ENCODE measurements at places on chromosomes 2 and 18.

DNA sequence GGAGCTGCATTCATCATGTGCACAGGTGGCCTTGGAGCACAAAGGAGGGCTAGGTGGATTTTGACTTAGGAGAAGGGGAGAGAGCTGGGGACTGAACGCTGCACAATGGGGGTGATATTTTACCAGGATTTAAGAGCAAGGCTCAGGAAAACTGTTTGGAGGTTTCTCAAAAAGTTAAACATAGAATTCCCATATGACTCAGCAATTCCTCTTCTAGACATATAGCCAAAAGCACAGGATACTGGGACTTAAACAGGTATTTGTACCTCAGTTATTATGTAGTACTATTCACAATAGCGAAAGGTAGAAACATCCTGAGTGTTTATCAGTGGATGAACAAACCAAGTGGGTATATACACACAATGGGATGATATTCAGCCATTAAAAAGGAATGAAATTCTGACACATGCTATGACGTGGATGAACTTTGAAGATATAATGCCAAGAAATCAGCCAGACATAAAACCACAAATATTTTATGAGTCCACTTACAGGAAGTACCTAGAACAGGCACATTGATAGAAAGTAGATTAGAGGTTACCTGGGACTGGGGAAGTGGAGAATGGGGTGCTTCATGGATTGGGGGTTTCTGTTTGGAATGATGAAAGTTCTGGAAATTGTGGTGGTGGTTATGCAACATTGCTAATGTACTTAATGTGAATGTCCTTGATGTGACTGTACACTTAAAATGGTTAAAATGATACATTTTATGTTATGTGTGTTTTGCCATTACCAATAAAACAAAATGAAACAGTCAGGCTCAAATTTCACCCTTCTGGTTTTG lies 216.9 kb downstream of the HAUS1 start:
- DNase-seq, result no peak

DNA sequence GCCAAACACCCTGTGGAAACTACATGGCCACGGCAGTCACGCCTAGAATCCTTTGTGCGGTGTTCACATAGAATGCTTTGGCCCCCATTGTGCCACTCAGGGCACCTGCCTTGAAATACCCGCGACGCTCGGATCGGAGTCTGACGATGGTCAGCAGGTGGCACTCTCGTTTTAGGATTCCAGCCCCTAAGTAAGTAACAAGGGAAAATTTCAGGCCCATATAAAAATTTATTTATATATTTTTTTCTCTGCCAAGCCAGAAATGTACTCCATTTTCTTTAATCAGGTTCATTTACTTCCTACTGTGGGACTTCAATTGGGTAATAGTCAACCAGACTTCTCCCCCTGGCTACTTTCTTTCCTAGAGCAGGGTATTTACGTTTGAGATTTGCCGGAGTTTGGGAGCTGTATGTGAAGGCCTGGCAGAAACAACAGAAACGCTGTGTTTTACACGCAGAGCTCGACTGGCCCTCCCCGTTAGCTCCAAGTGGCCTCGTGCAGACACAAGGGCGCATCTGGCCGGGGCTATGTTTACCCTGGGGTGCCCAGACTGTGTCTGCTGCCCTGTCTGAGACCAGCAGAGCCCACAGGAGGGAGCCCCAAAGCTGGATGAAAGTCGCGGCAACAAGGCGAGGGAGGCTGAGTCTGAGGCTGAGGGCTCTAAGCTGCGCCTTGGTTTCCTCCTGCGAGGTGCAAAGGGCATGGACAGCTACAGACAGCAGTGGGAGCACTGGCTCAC lies 41.6 kb downstream of the LRRC30 start:
- peak; percentile 50 for DNase-seq

- peak; percentile 58 for DNase-seq
Measured at GRCh38 chr2:209773377-209773776, 1.7 kb downstream of the UNC80 start.

- DNase-seq, result no peak
Measured at GRCh38 chr18:51017140-51017879, 12.7 kb upstream of the SMAD4 start.

Measured in NCI-H2081 (cell line).